ENCODE measurements at places on chromosomes 12 and 14.

- no peak for DNase-seq
These were observed 6.6 kb downstream of the KRT6A start for GRCh38 chr12:52486166-52487105.

- no peak for DNase-seq
These were observed 25.0 kb downstream of the LRRC9 start for GRCh38 chr14:59944909-59945308.

DNA sequence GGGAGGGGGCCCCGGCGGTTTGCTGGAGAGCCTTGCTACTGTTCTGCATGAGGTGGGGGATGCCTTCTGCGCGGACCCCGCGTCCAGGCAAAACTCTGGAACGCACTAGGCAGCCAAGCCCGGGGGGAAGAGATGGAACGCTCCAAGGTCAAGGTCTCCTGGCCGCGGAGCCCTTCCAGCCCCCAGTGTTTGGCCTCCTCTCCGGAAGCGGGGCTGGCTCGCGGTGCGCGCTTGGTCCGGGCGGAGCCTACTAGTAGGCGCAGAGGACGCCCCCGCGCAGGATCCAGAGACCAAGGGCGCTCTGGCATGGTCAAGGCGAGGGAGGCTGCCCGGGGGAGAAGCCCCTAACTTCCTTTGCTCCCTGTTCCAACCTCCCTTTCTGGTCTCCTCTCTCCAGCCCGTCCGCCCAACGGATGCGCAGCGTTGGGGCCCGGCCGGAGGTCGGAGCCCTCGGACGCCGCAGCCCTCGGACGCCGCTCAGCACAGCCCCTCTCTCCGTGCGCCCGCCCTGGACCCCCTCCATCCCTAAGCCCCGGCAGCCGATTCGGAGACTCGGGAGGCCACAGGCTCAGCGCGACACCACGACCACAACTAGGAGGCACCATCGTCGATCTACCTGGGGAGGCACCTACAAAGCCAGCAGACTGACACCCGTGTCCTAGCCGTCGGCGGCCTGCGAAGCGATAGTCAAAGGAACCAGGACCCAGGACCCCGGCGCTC lies 669 bp upstream of the KCNK13 start:
- no peak for DNase-seq

DNA sequence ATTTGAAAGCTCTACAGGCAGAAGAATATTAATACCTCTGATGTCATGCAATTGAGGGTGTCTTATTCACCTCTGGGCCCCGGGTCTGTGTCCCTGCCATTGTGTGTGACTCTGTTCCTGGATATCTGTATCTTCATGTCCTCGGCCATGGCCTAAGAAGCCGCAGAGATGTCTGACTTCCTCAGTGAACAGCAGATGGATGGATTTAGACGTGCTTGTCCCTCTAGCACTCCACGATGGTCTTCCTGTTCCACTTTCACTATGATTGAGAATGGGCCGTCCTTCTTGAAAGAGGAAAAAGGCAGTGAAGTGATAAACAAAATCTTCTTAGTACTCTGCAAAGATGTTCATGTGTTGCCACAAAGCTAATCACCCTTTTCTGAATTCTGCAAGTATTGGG lies 217.4 kb downstream of the SLC41A2 start:
- no peak for DNase-seq

DNA sequence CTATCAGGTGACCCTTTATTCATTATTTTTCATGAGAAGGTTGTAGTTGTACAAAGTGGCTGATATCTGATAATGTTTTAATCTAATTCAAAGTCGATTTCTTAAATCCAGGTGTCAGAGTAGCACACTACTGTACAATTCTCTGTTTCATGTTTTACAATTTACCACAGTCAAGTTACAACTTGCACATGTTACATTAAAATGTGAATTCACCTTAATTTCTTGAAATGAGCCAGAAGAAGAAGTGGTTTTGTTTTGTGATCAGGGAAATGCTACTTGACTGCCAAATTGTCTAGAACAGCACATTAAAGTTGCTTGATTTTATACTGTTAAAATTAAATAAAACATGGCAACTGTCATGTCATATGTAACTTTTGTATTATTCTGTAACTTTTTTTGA lies 23.2 kb downstream of the LRRK2 start:
- DNase-seq: no peak

- DNase-seq: no peak
These were observed 550 bp downstream of the GNG2 start for GRCh38 chr14:51860825-51861499.

DNA sequence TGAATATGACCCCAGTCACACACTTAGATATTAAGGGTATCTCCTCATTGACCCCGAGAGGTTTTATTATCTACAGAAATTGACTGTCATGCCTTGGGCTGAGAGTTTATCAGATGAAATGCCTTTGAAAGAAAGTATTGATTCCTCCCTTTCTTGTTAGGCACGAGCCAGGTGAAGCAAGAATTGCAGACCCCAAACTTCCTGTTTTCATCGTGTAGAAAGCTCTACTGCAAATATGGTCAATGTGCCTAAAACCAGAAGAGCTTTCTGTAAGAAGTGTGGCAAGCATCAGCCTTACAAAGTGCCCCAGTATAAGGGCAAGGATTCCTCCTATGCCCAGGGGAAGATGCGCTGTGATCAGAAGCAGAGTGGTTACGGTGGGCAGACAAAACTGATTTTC lies 143.9 kb upstream of the FUT8 start:
- no peak for DNase-seq

DNA sequence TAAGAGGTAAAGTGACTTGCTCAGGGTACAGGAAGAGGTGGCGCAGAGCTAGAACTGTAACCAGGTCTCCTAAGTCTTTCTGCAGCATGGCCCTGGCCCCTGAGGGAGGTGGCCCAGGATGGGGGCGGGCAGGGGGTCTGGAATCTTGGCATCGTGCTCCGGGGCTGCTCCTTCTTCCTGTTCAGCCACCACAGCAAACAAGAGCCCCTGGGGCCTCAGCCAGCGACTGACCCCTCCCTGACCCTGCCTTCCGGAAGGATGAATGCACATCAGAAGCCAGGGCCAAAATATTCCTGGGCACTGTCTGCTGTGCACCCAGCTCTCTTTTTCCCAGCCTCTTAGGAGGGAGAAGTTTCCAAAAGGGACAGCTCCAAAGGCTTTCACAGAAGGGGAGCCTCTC lies 242.8 kb downstream of the DPF3 start:
- no peak for DNase-seq

DNA sequence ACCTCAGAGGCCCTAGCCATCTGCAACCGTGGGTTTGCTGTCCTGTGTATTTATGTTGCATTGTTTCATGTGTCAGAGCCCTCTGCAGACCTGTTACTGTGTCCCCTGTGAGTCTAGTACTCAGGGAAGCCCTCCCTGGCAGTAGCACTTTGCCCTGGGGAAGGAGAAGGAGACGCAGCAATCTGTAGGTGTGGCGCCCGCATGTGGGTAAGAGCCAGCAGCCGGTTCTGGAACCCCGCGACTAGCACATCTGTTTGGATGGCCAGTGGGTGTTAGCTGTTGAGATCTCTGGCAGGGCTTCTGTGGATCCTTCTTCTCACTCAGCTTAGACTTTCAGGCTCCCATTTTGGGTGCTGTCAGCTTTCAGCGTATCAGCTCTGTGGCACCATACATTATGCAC lies 57.0 kb downstream of the TECPR2 start:
- DNase-seq: no peak

DNA sequence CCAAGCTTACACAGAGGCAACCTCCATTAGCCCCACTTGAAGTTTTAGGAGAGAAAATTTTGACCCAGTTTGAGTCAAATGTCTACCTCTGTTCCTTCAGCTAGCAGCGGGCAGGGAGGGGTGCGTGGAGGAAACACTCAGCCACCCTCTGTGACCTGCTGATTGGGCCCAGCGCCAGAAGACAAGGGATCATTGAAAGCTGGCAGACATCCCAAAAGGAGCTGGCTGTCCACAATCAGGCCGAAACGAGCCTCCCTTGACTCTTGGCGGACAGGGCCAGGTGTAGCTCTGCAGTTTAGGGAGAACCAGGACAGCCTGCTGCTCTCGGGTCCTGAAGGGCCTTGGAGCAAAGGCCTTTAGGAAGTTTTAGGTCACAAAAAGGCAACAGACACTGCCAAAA lies 41.3 kb downstream of the CD9 start:
- no peak for DNase-seq

- no peak for DNase-seq
These were observed 98.4 kb downstream of the APAF1 start for GRCh38 chr12:98743362-98743953.

- DNase-seq: no peak
These were observed 60.4 kb upstream of the CMKLR1 start for GRCh38 chr12:108399514-108399913.

All from stromal cell of bone marrow (primary cell).